Ascending aorta (tissue), 2 donors: ENCODE measurements at places on chromosomes 11 and 22. TPM values are rescaled to one million over a fixed set of nuclear protein-coding genes. Genes with fewer than 3 reads are reported as not detected.

Gene DGCR6L
- total RNA-seq: 42.1 TPM

DNA sequence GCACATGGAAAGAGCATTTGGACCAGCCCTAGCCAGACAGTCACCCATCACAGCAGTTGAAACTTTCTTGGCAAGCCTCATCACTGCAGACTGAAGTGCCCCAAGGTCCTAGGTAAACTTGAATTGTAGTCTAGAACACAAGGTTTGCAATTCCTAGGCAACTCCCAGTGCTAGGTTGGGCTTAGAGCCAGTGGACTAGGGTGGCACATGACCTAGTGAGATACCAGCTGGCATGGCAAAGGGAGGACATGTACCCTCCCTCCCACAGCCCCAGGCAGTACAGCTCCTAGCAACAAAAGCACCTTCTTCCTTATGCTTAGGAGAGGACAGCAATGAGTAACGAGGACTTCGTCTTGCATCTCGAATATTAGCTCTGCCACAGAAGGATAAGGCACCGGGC lies 889.5 kb downstream of the JRKL start:
- H3K27me3 ChIP-seq: no peaks in the 10 kb centered on the region
- H3K27ac ChIP-seq: no peak overlapping the region
- H3K4me1 ChIP-seq: no peaks in the 10 kb centered on the region
- no peak for DNase-seq

GRCh38 chr11:94401773-94402265 lies 600 bp upstream of the GPR83 start:
- H3K4me1 ChIP-seq: no peaks in the 10 kb centered on the region
- H3K36me3 ChIP-seq: no peaks in the 10 kb centered on the region
- H3K27ac ChIP-seq: no peak overlapping the region
- DNase-seq: no peak

Gene CARD16
- 15.5 TPM for total RNA-seq
